Stomach (tissue), 19 donors: ENCODE measurements at places on chromosomes 7 and 10. TPM values are rescaled to one million over a fixed set of nuclear protein-coding genes. Genes with fewer than 3 reads are reported as not detected.
A peak's percentile ranks its signal among the peaks of the same experiment; 100 is the strongest.

PTF1A gene
- polyA plus RNA-seq: not detected

MGAM2 gene
- not detected for polyA plus RNA-seq

OR2A1 gene
- 0.05 TPM for polyA plus RNA-seq

HABP2 gene
- polyA plus RNA-seq: 9.2 TPM

MCM10 gene
- 0.58 TPM for polyA plus RNA-seq

ORAI2 gene
- polyA plus RNA-seq: 5.7 TPM

SPDYE5 gene
- not detected for polyA plus RNA-seq

GNAT3 gene
- polyA plus RNA-seq: not detected

SPAG6 gene
- not detected for polyA plus RNA-seq

ACHE gene
- 0.31 TPM for polyA plus RNA-seq

TAS2R41 gene
- not detected for polyA plus RNA-seq

SEMA4G gene
- polyA plus RNA-seq: 6.2 TPM

DNA sequence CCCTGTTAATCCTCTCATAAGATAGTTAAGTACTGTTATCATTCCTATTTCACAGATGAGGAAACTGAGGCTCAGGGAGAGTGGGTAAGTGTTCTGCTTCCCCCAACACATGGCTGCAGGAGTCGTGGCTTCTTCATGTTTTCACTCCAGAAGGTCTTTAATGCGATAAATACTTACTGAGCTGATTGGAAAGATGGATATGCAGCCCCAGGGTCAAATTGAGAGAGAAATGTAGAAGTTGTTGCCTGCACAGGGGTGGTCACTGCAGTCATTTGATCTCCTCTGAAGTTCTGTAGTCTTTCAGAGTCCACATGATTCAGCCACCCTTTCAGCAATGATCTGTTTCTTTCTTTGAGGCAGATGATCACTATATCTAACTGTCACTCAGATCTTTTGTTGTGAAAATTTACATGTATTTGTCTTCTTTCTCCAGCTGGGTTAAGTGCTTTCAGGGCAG is 29.3 kb downstream of the CRCP start:
- no peak for DNase-seq

GRCh38 chr7:74222851-74223710 is 13.3 kb downstream of the LAT2 start:
- no peak for DNase-seq

DNA sequence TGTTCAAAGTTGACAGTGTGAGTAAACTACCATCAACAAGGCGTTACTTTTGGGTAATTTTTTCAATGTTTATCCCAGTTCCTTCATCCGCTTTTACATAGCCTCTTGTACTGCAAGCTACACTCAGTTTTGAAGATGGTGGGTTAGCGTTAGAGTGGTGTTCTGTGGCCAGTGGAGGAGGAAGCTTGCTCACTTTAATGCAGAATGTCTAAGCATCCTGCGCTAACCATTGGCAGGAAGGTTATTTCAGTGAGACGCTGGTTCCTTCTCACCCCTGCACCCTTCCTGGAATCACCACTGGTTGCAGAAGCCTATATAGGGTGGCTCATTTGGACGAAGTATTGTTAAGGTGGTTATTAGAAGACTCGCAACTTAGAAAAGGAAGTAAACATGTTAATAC is 159.1 kb downstream of the CELF2 start:
- DNase-seq: no peak

- no peak for DNase-seq
Observed at GRCh38 chr7:12094365-12094921, 116.7 kb upstream of the TMEM106B start.

DNA sequence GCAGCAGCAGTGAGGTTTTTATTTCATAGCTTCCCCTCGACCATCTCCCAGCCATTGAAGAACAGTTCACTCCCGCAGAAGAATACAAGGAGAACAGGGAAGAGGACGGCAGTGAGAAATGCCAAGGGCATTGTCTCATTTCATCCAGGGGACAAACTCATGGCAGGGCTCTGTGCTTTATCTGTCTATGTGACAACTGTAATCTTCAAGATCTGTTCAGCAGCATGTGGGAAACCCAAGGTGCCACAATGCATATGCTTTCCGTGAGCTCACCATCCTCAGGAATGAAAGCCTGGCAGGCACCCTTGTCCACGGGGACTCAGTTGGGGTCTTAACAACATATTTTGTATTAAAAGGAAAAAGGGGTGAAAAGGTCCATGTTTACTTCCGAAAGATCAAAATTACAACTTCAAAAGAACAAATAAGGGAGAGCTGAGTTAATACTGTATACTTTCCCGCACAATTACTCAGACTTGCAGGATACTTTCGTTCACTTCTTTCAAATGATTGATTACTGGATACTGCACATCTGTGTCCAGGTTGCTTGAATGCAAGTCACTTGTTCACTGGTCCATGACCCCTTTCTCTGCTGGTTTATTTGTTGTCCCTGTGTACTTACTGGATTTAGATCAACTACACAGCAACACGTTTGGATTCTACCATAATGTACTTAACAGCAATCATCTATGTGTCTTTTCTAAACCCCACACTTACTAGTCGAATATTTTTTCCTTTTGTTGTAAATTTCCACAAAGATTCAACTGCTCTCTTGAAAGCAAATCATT is 90.1 kb upstream of the ATP6V0A4 start:
- DNase-seq: no peak

GRCh38 chr7:44891372-44891771 is 6.0 kb upstream of the PURB start:
- DNase-seq: peak; percentile 41

- no peak for DNase-seq
Observed at GRCh38 chr10:132542086-132542775, 4.6 kb downstream of the INPP5A start.

- no peak for DNase-seq
Observed at GRCh38 chr7:66953044-66953427, 32.0 kb downstream of the TMEM248 start.

DNA sequence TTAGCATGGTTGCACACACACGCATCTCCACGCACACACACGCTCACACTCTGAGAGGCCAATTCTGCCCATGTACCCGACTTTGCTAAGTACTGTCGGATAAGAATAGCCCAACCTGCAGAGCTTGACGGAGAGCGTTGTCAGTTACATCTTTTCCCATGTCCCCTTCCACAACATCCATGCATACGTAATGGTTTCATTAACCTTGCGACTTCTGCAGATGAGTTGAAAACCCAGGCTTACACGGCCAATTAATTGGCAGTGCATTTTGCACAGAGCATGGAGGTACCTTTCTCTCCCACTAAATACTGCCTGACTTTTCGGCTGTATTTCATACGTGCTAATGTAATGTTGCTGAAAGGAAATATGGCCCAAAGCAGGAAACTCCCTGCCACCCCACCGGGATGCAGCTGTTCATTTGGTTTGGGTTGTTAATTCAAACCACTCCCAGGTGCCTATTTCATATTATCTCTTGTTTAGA is 291.2 kb upstream of the HABP2 start:
- DNase-seq: no peak

GRCh38 chr10:79088613-79089355 is 20.0 kb downstream of the ZMIZ1 start:
- no peak for DNase-seq

GRCh38 chr7:152527610-152528032 is 91.8 kb upstream of the KMT2C start:
- DNase-seq: peak; percentile 51

DNA sequence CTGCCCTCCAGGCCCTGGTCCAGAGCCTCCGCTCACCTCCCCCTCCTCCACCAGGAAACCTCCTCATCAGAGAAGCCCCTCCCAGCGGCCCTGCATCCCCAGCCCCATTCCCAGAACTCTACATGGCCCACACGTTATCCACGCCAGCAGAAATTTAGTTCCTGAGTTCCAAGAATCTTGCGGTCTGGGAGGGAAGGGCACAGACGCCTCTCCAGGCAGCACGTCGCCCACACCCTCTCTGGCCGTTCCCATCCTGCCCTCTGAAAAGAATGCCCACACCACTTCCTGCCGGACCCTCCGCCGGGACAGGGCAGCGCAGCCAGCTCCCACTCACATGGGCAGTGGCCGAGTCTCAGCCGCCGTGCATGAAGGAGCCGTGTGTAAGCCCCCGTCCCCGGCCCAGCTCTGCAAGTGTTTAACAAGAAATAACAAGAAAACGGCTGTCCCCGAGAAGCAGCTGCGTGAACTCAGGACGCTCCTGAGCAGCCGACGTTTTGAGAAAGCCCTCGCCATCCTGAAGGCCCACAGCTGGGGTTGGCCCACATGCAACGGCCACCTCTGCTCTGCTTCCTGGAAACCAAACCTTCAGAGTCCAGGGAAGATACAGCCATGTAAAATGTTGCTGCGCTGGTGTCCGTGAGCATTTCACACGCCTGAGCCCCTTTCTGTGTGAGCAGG is 17.4 kb downstream of the ADGRA1 start:
- DNase-seq: no peak

- DNase-seq: no peak
Observed at GRCh38 chr7:3880228-3880987, 579.4 kb downstream of the SDK1 start.

GRCh38 chr10:33815776-33816175 is 481.3 kb upstream of the NRP1 start:
- no peak for DNase-seq

GRCh38 chr7:87505122-87505521 is 29.6 kb upstream of the ABCB4 start:
- no peak for DNase-seq

DNA sequence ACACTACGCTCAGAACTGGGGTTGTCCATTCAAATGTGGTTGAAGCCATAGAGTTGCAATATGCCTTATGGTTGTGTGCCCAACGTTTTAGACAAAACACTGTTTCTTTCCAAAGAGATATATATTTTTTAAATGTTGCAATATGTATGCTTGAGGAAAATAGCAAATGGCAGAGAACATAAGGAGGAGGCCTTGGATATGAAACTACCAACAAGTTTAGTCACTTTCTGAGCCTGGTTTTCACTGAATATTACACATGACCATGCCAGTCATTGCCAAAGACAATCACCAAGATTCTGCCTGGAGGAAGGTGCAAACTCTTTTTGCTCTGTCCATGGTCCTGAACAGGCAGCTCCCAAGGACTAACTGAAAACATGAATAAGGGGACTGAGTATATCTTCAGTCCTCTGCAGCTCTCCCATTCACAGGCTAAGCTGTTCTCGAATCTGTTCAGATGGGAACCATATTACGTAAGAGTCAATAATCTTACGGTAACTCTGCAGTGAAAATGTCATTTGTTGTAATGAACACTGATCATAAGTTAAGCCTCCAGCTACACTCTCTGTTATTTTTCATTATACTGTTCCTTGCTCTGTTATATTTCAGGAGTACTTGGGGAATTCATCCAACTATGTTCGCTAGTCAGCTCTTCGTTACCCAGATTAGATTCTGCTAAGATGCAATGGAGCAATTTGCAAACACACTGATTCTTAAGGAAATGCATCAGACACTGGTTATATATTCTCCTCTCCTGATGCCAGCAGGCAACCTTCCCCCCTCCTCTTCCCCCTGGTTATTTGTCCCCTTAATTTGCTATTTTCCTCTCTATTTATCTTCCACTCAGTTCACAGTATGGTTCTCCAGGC is 90.7 kb upstream of the C1QL3 start:
- DNase-seq: no peak

DNA sequence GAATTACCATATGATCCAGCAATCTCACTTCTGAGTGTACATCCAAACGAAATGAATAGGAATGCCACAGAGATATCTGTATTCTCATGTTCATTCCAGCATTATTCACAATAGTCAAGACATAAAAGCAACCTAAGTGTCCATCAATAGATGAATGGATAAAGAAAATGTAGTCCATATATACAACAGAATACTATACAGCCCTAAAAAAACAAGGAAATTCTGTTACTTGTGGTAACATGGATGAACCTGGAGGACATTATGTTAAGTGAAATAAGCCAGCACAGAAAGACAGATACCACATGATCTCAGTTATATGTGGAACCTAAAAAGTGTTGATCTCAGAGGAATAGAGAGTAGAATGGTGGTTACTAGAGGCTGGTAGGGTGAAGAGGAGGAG is 26.7 kb downstream of the TSPAN12 start:
- no peak for DNase-seq

DNA sequence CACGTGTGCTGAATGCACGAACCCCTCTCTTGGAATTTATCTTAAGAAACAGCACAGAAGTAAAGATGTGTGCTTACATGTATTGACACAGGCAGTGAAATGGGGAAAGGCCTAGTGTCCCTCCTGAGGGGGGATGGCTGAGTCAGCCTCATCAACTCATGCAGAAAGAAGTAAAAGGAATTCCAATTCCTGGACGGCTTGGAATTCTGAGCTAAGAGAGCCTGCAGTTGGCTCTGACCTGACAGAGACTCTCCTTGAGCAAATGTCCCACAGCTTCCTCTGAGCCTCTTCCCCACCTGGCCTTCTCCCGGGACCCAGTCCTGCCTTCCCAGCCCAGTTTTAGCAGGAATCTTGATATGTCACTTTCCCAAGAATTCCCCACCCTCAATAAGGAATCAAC is 542.4 kb upstream of the ADARB2 start:
- DNase-seq: no peak

DNA sequence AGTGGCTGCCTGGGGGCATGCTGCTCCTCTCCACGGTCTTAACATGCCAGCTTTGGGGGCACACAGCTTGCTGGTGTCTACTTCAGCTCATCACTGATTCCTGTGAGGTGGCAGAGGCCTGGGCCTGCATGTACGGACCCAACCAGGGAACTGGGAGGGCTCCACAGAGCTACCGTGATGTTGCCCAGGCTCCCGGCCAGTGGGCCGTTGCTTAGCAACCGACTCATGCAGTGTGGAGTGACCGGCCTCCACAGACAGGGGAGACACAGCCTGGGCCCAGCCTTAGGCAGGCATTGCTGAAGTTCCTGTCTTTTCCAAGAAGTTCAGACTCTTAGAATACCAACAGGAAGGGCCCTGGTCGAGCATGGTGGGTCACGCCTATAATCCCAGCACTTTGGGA is 25.8 kb upstream of the SH2B2 start:
- DNase-seq: no peak

DNA sequence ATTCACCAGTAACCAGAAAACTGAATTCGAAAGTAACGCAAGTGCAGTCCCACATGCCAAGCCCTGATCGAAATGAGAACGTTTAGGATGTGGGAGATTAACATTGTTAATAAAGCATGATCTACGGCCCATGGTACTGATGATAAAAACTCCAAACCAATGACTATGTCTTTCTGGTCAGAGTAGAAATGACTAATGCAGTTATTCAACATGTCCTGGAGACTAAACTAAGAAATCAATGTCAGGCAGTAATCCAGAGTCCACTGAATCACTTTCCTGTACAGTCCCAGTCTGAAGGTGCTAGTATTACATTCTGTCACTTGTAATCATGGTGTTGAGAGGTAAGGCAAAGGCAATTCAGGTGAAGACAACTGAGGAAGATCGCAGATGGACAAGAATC is 14.4 kb downstream of the NPSR1 start:
- DNase-seq: no peak

DNA sequence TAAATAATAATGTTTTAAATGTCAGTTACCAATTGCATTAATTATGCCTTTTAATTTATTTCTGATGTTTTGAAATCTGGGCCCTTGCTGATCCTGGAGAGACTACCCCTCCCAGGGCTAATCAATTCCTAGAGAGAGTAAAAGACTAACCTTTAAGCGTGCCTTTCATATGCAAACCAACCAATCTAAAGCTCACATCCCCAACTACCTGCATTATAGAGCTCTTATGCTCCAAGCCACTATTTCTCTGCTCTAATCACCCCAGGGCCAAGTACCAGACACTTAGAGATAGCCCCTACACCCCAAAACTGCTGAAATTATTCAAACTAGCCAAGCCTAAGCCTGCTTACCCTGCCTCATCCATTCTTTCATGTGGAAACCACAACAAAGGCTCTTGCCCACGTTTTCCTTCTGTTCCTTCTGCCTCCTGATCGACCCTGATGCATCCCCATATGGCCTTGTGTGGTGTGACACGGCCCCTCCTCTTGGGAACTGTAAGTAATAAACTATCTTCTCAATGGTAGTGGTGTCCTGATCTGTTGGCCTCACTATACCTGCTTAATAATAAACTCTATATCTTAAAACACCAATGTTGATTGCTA is 97.7 kb downstream of the HIBADH start:
- DNase-seq: no peak
